ENCODE measurements at places on chromosomes 1 and 21.
A peak's percentile ranks its signal among the peaks of the same experiment; 100 is the strongest.

DNA sequence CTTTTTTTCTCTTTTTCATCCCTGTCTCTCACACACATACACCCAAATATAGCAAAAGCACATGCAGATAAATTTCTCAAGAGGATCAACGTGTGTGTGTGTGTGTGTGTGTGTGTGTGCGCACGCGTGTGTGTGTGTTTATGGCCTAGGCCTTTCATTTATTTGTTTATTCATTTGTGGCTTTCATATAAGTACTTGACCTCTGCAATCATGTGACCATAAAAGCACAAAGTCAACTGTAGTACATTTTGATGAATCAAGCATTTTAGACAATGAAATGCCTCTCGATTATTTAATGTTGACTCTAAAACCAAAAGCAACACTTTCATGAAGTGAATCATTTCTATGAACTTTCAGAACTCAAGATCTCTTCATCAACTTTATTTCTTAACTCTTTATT lies 194.1 kb upstream of the ADGRL2 start:
- H3K36me3 ChIP-seq, result no peaks in the 10 kb centered on the region
- no peaks in the 10 kb centered on the region for H3K4me1 ChIP-seq
- H3K27me3 ChIP-seq, result no peaks in the 10 kb centered on the region
- H3K27ac ChIP-seq, result no peak overlapping the region
- peak; percentile 55 for DNase-seq

GRCh38 chr1:116257341-116257767 lies 115.7 kb upstream of the ATP1A1 start:
- no peaks in the 10 kb centered on the region for H3K4me1 ChIP-seq
- no peak for DNase-seq
- no peaks in the 10 kb centered on the region for H3K36me3 ChIP-seq
- H3K27me3 ChIP-seq, result no peaks in the 10 kb centered on the region
- no peak overlapping the region for H3K27ac ChIP-seq

DNA sequence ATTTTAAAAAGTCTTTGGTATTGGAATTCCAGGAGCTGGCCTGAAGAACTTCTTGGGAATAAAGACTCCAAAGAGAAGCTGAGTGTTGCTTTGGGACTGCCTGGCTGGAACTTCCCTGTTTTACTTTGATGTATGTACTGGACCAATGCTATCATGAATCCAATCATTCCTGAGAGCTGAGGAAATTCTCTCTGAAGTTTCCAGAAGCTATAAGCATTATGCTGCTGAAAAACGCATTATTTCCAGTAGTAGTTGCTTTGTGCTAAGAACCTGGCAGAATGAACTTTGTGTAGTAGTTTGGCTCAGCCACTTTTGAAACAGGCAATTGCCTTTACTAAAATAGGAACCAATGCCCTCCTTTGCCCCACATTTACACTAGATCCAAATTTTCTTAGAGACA lies 260.7 kb downstream of the HLX start:
- no peak overlapping the region for H3K4me3 ChIP-seq
- H3K27me3 ChIP-seq, result no peaks in the 10 kb centered on the region
- no peaks in the 10 kb centered on the region for H3K4me1 ChIP-seq
- no peak for DNase-seq

- no peaks in the 10 kb centered on the region for H3K36me3 ChIP-seq
- H3K4me1 ChIP-seq, result no peaks in the 10 kb centered on the region
- H3K4me3 ChIP-seq, result no peak overlapping the region
- DNase-seq, result peak; percentile 44
- no peaks in the 10 kb centered on the region for H3K27me3 ChIP-seq
- no peak overlapping the region for H3K27ac ChIP-seq
Observed at GRCh38 chr1:180598333-180598974, 33.4 kb upstream of the XPR1 start.

DNA sequence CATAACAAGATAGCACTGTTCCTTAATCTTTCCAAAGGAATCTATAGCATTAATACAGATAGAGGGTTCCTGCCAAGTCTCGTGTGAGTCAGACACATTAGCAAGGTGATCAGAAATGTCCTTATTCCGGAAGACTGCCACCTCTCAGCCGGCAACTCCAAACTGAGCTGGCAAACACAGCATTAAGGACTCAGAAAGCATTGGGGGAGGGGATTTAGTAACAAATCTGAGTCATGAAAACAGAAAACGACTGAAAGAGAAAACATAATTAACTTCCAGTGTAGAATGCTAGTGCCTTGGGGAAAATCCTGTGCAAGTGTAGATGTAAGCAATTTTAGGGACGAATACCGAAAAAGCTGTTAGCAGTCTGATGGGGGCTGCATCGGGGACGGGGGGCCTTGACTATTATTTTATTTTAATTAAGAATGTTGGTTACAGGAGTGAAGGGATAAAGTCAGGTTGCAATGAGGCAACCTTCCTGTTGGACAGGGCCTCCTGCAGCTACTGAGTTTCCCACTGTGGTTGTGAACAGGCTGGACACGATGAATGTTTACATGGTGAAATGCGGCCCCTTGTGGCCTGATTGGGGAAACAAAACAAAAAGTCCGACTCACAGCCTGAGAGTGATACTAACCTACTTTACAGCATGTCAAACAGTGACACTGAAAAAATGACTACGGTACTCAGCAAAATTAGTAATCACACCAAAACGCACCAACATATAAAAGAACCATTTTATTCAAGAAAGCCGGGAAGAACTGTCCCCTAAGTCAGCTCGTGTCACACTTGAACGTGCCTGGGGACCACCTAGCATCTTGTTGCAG lies 20.7 kb downstream of the MIS18A start:
- H3K36me3 ChIP-seq, result no peaks in the 10 kb centered on the region
- no peaks in the 10 kb centered on the region for H3K27me3 ChIP-seq
- no peak overlapping the region for H3K27ac ChIP-seq
- H3K4me3 ChIP-seq, result no peak overlapping the region
- peaks cover 7% of the 10 kb centered on the region for H3K4me1 ChIP-seq

- no peaks in the 10 kb centered on the region for H3K27me3 ChIP-seq
- H3K27ac ChIP-seq, result no peak overlapping the region
- H3K4me3 ChIP-seq, result no peak overlapping the region
- H3K4me1 ChIP-seq, result no peaks in the 10 kb centered on the region
- no peak for DNase-seq
Observed at GRCh38 chr1:154586231-154586630, 18.7 kb downstream of the CHRNB2 start.

- H3K4me1 ChIP-seq, result no peaks in the 10 kb centered on the region
- H3K4me3 ChIP-seq, result no peak overlapping the region
- no peak overlapping the region for H3K27ac ChIP-seq
- DNase-seq, result no peak
- H3K36me3 ChIP-seq, result no peaks in the 10 kb centered on the region
Observed at GRCh38 chr1:42143896-42144710, 9.1 kb upstream of the GUCA2B start.

DNA sequence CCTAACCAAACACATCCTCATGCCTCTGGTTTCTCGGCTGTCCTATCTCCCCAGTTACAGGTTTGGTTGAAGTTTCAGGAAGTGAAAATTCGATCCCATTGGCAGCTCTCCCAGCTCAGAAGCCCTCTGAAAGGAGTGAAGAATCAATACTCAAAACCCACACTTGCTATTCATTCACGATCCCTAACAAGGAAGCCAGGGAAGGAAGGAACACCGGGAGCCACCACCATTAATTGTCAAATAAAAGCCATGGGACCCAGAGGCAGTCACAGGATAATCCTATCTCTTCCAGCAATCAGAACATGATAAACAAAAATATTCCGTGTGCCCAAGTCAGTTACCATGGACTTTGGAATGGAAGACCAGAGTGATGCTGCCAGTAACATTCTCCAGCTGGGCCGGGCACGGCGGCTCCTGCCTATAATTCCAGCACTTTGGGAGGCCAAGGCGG lies 7.0 kb downstream of the TMPRSS2 start:
- no peak overlapping the region for H3K27ac ChIP-seq
- no peaks in the 10 kb centered on the region for H3K4me1 ChIP-seq
- no peaks in the 10 kb centered on the region for H3K36me3 ChIP-seq

DNA sequence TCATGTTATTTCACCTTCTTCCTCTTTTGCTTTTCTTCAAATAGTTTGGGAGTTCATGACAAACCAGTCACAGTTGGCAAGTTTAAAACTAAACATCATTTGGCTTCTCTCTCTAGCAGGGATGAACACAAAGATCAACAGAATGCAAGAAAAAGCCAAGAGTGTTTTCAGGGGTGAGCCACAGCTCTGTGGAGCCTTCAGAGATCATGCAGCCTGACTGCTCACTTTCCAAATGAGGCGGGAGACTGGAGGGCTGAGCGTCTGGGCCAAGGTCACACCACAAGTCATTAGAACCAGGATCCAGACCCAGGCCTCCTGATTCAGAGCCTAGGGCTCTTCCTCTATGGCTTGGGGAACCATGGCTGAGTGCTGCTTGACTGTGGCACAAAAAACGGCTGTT lies 2.7 kb downstream of the DPT start:
- no peak overlapping the region for H3K4me3 ChIP-seq
- no peaks in the 10 kb centered on the region for H3K27me3 ChIP-seq
- no peak overlapping the region for H3K27ac ChIP-seq
- no peaks in the 10 kb centered on the region for H3K4me1 ChIP-seq
- no peaks in the 10 kb centered on the region for H3K36me3 ChIP-seq
- DNase-seq, result no peak

DNA sequence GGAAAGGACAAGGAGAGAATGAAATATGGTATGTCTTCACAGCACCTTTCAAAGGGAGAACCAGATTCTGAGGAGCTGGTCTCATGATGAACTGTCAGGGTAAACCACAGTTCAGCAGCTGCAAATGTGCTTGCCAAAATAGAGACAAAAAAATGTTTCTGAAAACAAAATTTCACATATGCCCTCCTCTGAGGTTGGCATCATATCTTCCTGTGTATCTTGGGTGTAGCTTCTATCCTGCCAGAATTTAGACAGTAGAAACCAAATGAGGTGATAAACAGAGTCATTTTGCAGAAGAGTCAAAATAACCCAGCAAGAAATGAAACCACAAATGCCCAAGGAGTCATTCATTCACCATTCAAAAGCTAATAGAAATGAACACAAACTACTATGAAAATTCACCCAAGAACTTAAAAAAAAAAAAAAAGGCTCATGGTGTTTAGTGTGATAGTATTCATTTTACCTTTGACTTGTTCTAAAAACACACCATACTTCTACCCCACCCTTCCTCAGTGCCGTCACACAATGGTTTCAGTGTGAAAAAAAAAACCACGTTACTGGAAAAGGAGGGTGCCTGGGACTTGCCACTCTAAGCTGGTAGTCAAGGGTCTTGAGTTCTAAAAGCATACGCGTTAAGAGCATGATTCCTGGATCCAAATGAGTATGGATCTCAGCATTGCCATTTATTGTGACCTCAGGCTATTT lies 18.5 kb downstream of the SELL start:
- no peak overlapping the region for H3K4me3 ChIP-seq
- H3K36me3 ChIP-seq, result no peaks in the 10 kb centered on the region
- no peak overlapping the region for H3K27ac ChIP-seq

DNA sequence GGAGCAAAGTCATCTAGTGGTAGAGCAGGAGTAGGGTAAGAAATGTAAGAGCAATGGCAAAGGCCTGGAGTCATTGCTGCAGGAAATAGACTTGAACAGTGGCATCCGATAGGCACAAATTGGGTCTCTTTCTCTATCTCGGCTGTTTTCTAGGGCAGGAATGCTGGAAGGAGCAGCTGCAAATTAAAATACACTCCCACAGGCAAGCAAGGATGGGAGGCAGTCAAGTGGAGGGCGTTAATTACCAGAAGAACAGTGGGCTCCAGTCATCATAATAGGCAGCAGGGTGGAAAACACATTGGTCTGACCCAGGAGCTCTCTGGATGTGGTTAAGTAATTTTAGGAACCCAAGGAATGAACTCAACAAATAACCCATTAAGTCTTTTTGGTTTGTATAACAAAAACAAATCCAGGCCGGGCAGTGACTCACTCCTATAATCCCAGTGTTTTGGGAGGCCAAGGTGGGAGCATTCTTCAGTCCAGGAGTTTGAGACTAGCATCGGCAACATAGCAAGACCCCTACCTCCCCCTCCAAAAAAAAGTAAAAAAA lies 7.8 kb upstream of the TDRD5 start:
- no peak for DNase-seq
- no peaks in the 10 kb centered on the region for H3K36me3 ChIP-seq
- no peaks in the 10 kb centered on the region for H3K4me1 ChIP-seq
- H3K27me3 ChIP-seq, result no peaks in the 10 kb centered on the region
- H3K27ac ChIP-seq, result no peak overlapping the region
- no peak overlapping the region for H3K4me3 ChIP-seq

DNA sequence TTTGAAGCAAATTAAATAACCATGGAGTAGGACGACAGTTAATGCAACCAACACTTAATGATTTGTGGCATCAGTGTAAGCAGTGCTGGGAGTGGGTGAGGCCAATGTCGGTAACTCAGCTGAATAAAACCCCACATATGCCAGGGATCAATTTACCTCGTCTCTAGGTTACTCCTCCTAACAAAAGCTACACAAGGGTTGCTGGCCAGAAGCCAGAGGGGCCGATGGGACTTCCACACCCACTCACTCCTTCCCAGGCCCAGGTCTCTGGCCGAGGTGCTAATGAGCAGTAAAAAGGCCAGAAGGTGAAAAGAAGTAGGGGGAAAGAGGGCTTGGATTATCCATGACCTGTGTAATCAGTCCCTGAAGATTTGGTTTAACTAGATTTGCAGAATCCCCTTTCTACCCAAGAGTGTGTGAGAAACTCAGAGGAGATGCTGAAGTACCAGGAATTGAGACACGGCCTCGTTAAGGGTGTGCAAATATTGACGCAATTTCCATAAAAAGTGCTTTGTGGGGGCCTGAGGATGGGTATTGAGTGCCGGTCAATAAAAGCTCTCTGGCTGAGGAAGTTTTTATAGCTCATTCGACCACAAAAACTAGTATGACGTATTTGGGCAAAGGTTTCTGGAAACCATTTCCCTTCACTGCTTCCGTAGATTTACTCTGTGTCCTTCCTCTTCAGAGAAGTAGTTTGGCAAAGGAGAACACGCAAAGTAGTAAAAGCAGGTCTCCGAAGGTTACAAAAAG lies 145.5 kb downstream of the TBX15 start:
- H3K4me3 ChIP-seq, result no peak overlapping the region
- no peak overlapping the region for H3K27ac ChIP-seq
- no peaks in the 10 kb centered on the region for H3K27me3 ChIP-seq
- no peaks in the 10 kb centered on the region for H3K36me3 ChIP-seq
- no peaks in the 10 kb centered on the region for H3K4me1 ChIP-seq

- H3K36me3 ChIP-seq, result no peaks in the 10 kb centered on the region
Observed at GRCh38 chr1:150876119-150876454, 312 bp downstream of the ARNT start.

DNA sequence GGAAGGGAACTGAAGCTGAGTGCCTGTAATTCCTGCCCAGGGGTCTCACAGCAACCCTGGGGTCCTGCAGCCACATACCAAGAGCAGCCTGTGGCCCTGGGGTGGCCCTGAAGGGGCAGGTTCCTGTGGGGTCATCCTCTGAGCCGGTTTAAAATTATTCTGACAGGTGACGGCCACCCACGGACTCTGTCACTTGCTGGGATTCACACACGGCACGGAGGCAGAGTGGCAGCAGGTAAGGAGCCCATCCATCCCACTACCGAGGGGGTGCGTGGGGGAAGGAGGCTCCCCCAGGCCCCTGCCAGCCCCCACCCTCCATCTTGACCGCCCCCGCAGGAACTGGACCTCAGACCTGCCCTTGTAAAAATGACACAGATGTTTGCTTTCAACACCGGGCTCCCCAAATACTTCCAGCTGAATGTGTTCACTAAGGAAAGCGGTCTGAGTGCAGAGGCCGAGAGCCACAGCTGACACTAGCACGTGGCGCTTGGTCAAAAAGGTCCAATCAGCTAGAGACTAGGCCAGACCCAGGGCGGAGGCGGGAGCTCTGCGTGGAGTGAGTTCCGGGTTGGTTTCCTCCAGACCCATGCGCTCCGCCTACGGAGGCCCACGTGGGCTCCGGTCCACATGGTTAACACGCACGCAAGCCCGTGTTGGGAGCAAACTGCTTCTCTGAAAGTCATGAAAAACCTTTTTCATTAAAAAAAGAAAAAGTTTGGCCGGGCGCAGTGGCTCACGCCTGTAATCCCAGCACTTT lies 10.0 kb downstream of the YBEY start:
- H3K27me3 ChIP-seq, result no peaks in the 10 kb centered on the region
- no peak overlapping the region for H3K4me3 ChIP-seq
- DNase-seq, result peak; percentile 76
- peaks cover 9% of the 10 kb centered on the region for H3K4me1 ChIP-seq
